GM12878 (cell line): ENCODE measurements at places on chromosomes 3 and 15.

DNA sequence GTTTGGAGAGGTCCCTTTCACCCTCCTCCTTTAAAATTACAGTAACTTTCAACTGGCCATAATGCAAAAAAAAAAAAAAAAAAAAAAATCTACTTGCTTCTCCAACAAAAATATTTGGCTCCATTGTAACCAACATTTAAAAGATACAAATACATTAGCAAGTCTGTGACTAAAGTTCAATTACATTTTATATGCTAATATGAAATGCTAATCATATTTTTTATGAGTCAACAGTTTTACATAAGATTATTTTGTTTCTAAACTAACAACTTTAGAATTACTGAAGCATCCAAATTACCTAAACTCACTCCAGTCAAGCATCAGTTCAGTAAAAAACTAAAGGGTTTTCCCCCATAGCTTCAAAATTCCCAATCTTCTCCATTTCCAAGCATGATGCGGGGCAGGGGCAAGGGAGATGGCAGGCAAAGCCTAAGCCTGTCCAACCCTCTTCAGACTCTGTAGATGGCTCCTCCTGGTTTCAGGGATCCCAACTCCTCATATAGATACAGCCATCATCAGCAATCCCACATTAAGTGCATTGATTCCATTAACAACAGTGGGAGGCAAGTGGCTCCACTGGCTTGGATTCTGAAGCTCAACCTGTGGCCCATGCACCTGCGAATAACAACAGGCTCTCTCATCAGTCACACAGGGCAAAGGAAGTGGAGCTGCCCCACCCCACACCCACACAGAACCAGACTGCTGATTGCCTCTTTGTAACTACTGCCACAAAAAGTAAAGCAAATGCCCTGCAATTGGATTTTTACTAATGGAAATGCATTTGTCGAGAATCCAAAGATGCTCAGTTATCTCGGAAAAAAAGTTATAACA is 15.0 kb downstream of the SFMBT1 start:
- no peak for DNase-seq

DNA sequence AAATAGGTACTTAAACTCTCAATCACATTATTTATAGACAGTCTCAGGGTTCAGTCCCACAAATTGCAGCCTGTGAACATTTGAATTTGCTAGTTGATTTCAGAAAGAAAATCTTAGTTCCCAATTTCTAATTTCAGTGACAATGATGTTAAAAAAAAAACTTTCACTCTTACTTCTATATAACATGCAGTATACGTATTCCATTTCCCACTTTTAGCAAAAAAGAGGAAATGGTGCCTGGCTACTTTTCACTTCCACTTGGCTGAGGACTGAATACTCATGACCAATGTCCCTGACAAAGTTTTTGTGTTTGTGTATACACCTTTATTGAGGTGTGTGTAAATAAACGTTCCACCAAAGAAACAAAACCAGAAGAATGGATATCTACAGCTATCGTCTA is 32.1 kb upstream of the XCR1 start:
- peak; percentile 38 for DNase-seq

DNA sequence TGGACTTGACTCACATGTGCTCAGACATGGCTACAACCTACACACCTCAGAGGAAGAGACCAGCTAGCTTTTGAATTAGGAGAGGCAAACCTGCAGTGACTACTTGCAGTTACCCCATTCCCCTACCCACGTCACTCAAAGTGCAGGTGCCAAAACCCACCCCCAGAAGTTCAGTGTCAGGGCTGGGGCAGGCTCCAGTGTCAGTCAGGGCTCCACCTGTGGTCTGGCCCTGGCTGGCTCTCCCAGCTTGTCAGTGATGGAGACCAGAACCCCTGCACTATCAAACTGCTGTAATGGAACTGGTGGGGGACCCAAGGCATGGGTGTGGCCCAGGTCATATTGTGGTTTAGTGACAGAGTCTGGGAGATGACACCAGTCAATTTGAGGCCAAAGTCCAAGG is 32.6 kb upstream of the SLC41A3 start:
- DNase-seq: no peak

- DNase-seq: no peak
These were observed 12.0 kb downstream of the TBC1D5 start for GRCh38 chr3:17730318-17730967.

DNA sequence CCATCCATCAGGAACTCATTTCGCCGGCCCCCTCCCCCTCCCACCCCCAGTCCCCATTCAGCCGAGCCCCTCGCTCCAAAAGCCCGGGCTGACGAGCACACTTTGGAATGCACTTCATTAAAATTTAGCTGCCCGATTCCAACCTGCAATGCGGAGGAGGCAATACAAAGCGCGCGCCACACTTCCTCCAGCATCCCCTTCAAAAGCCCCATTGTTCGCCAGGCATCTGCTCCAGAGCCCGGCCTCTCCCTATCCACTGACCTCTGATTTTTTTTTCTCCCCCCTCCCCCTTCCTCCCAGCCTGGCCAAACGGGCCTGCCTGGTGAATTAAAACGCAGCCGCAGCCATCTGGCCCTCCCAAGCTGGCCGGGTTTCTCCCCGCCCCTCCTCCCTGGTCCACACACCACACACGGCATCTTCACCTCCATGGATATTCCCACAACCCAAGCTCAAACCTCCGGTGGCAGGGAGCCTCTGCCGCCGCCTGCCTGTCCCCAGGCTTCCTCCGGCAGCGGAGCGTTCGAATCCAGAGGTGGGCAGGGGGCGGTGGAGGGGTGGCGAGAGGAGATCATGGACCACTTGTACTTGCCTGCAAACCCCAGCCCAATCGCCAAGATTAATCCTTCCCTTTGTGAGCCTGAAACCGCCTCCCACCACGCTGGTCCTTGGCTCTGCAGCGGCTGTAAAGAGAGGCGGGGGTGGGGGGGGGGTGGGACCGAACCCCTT is 441.3 kb downstream of the MAGI1 start:
- no peak for DNase-seq

DNA sequence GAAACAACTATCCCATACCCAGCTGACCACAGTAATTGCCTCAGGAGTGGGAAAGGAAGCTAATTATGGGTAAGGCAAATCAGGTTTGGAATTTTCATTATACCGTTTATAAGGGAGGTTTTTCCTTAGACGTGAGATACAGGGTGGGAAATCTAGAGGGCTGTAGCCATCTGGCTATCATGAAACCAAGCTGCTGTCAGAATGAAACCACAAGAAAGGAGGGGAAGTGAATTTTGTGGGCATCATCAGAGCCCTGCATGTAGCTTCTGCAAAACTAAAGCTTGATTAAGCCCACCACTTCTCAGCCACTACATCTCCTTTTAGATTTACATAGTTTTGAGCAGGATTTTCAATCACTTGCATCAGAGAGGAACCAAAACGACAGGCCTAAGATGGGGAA is 893.5 kb downstream of the TUSC7 start:
- no peak for DNase-seq

DNA sequence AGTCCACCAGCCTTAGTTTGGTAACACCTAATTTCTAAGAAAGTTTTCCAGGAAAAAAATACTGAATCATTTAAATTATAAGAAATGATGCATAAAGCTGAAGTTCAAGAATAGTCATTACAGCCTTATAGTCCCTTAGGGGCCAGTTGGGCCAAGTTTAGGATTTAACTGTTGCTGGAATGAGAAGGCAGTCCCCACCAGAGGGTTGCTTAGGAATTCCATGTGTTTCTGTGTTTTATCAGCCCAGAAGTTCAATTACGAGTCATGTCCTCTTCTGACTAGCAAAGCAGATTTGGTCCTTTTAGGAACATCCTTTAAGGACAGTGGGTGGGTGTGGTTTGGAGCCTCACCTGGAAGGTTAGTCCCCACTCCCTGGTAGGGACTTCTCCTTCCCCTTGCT is 57.0 kb upstream of the NR2E3 start:
- no peak for DNase-seq

- DNase-seq: no peak
These were observed 277 bp upstream of the HDDC3 start for GRCh38 chr15:90932660-90932991.

DNA sequence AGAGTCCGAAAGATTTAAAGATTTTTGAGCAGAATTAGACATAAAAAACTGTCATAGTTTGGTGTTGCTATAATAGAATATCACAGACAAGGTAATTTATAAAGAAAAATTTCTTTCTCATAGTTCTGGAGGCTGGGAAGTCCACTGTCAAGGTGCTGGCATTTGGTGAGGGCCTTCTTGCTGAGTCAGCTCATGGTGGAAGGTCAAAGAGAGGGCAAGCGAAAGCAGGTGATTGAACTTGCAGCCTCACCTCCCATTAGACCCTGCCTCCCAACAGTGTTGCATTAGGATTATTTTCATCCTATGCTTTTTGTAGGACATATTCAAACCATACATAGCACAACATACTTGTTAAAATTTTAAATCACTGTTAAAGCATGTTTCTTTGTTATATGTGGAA is 9.9 kb downstream of the SELENOT start:
- DNase-seq: no peak
